ENCODE measurements at places on chromosomes 13 and 19. TPM values are rescaled to one million over a fixed set of nuclear protein-coding genes. Genes with fewer than 3 reads are reported as not detected.

SETDB2 gene
- total RNA-seq, result 15.5 TPM

DNA sequence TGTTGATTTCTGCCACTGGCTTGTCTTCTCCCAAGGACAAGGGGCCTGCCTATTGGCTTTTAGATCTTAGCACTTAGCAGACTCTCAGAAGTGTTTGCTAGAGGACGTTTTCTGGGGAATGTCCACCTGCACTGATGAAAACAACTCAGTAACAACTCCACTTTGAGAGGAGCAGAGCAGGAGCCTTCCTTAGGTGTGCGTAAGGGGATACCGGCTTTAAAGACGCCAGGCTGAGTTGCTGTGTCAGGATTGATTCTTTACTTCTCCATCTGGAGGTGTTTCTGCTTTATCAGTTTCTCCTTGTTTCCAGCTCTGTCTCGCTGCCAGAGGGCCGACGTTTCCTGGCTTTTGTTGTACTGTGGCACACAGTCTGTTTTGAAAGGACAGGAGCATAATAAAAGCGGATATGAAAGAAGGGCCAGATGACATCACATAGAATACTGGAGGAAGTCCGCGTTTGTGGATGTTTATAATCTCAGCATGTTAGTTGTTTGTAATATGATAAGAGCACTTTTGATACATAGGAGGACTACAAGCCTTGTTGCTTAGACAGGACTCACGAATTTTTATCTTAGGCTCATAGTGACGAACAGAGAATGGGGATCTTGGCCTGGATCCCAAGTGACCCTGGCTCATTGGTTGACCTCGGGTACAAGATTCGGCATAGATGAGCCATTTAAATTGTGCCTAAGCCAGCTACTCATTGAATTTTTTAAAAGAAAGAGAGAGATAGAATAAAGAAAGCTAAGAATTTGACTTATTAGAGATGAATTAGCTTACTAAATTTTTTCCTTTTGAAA, 34.6 kb downstream of the COL4A2 start:
- peak overlapping the region; percentile 25 for H3K4me3 ChIP-seq
- peak overlapping the region; percentile 90 for H3K27ac ChIP-seq
- no peak for DNase-seq
- H3K4me1 ChIP-seq, result peaks cover 57% of the 10 kb centered on the region

- no peak overlapping the region for H3K4me3 ChIP-seq
- no peak overlapping the region for H3K27ac ChIP-seq
- H3K27me3 ChIP-seq, result peaks cover 10% of the 10 kb centered on the region
- H3K4me1 ChIP-seq, result no peaks in the 10 kb centered on the region
- no peaks in the 10 kb centered on the region for H3K36me3 ChIP-seq
These were observed 8.8 kb downstream of the KLK8 start for GRCh38 chr19:50992666-50993035.

DNA sequence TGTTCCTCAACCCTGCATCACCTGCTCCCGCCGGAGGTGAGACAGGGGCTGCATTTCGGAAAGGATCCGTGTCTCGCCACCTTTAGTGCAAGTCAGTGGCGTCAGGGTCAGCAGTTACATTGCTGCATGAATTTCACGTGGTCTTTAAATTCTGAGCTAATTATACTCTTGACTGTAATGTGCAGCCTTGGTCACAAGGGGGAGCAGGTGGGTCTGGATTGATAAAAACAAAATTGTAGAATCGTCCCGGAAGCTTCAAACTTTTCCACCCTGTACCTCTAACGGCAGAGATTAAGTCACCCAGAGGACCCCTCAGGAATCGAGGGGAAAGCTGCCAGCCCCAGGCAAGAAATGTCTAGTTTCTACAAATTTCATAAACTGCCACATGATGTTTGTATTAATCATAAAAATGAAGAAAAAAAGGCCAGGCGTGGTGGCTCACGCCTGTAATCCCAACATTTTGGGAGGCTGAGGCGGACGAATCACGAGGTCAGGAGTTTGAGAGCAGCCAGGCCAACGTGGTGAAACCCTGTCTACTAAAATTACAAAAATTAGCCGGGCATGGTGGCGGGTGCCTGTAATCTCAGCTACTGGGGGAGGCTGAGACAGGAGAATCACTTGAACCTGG, 20.2 kb downstream of the BBC3 start:
- DNase-seq, result peak; percentile 77
- H3K4me3 ChIP-seq, result no peak overlapping the region
- no peaks in the 10 kb centered on the region for H3K27me3 ChIP-seq
- peak overlapping the region; percentile 72 for H3K27ac ChIP-seq

- peak; percentile 59 for DNase-seq
- peaks cover 13% of the 10 kb centered on the region for H3K4me1 ChIP-seq
- peak overlapping the region; percentile 9 for H3K27ac ChIP-seq
These were observed 39.1 kb upstream of the RNF113B start for GRCh38 chr13:98216135-98216565.

DNA sequence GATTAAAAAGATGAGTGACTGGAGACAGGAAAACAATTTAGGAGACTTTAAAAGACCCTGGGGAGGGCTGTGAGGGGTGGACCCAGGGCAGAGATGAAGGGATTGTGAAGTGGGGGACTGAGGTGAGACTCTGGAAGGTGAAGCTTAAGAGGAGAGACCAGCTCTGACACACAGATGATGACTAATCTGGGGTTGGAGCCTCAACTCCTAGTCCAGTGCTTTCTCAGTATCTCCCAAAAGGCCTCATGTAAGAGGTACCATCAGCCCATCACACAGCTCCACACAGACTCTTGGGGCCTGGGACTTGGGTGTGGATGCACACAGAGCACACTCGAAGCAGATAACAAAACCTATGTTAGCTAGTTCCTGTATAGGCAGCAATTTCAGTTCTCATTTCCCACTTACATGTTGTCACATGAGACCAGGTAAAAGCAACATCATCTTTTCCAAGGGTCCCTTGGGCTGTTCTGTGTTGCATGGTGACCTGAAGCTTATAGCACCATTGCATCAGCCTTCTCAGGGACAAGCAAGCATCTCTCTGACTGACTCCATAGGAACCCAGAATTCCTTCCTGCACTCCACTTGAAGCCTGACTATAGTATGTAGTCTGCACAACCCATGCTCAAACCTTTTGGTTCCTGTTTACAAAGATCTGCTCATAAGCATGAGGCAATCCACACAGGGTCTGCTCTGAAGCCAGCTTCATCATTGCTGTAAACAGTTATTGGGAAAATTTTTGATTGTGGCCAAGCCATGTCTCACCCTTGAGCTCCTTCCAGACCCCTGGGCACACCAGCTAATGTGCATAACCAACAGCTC, 88.6 kb upstream of the MYCBP2 start:
- H3K4me1 ChIP-seq, result no peaks in the 10 kb centered on the region
- no peak overlapping the region for H3K4me3 ChIP-seq
- no peaks in the 10 kb centered on the region for H3K36me3 ChIP-seq
- H3K27me3 ChIP-seq, result no peaks in the 10 kb centered on the region
- H3K27ac ChIP-seq, result no peak overlapping the region

Measured in heart left ventricle (tissue), 16 donors.